ENCODE measurements at places on chromosomes 1 and 21.

DNA sequence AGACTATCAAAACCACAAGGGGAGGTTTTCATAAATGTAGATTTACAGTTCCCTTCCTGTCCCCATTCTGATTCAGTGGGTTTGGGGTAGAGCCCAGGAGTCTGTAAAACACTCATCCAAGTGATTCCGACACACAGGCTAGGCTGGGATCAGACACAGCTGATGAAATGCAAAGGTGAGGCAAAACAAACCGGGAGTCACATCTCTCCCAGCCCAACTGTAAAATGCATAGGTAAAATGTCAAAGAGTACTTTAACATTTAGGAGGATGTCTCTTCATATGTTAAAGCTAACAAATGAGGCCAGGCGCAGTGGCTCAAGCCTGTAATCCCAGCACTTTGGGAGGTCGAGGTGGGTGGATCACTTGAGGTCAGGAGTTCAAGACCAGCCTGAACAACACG lies 45.0 kb downstream of the ZNF281 start:
- no peak for DNase-seq

- DNase-seq, result no peak
Observed at GRCh38 chr1:170601866-170602265, 62.1 kb upstream of the PRRX1 start.

DNA sequence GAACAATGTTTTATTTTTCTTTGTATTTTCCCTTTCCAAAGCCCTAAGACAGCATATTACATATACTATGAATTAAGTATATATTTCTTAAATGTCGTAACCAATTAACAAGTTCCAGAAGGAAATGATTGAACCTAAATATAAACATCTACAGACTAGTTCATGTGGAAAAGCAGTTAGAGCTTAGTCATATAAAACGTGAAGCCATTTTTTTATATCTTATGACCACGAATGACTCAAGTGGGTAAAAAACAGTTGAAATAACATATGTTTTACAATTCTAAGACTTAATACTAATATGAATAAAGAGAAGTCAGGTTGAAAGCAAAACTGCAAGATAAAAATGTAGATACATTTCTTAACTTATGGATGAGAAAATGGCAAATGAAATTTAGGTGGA lies 307.3 kb downstream of the BRINP3 start:
- DNase-seq, result no peak

DNA sequence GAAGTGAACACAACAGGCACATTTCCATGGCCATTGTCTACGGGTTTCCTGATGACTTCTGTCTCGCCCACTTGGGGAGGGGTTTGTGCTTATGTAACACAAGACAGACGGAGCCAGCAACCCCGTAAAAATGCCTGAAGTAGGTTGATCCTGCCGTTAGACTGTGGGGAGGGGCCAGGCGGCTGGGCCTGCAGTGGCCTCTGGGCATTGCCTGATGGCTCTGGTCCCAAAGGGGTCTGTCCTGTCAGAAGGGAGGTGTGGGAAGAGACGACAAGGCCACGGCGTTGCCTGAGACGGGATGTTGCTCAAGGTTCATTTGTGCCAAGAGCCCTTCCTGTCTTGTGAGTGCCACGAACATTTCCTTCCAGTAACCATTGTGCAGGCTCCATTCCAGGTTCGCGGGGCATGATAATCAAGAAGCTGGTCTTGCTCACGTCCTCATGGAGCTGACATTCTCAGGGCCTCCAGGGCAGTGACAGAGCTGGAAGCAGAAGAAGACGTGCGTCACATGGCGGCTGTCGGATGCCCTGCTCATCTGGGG lies 44.7 kb downstream of the ABCG1 start:
- no peak for DNase-seq
